ENCODE measurements at places on chromosomes 16 and 17.

GRCh38 chr16:4814542-4815173, 12.2 kb upstream of the ROGDI start:
- DNase-seq = no peak

- no peak for DNase-seq
These were observed 24.4 kb downstream of the RBL2 start for GRCh38 chr16:53458635-53459034.

DNA sequence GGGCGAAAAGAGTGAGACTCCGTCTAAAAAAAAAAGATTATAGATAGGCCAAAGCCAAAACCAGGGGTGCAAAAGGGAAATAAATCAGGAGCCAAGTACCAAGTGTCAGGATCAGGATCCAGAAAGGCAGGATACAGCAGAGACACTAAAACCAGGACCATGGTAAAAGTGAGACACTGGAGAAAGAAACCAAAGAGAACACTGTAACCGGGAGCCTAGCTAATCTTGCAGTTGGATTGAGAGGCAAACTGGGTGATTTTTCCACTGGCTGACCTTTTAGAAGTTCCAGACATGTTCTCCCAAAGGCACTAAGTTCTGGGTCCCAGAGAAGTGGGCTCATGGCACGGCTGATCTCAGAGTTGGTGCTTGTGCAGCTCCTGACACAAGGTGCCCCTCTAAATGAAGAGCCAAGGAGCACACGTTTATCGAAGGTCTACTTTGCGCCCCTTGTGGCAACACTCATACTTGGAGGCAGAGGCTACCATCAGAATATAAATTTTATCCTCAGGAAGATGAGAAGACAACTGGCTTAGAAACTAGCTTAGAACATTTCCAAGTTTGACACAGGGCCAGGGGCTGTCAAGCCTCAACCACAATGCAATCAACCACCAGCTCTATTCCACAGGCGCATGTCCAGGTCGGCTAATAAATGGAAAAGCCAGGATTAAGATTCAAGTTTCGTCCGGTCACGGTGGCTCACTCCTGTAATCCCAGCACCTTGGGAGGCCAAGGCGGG, 27.5 kb upstream of the HELZ start:
- DNase-seq = no peak

DNA sequence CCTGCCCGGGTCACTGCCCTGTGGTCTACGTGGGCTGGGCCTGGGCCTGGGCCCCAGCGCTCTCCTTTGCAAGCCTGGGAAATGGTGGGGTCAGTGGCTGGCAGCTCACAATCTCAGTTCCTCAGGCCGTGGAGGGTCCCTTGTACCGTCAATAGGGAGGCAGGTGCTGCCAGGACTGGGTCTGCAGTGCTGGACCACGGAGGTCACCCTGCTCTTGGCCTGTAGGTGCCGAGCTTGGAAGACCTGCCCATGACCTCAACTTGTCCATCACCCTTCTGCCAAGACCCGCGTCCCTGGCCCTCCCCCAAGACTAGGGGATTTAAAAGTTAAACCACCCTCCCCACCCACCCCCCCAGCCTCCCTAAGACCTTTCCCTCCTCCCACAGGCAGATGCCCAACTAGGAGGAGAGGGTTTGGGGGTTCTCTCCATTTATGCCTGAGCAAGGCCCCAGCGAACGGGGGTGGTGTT, 2.5 kb downstream of the TBX2 start:
- no peak for DNase-seq

DNA sequence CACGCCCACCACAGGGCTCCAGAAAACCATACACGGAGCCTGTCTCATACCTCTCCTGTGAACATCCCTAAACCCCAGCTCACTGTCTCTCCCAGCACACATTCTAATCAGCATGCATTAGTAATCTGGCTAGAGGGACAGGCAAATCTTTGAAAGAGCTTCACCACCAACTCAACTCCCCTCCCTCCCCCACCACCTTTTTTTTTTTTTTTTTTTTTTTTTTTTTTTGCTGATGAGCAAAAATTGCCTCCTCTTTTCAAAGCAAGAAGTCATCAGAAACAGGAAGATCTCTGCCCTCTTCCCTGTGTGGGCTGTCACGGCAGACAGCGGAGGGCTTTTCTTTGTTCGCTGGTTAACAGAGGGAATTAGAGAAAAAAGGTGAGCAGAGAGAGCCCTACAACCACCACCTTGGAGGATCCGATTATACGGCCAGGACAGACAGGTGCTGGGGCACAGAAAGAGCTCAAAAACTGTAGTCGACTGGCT, 19.9 kb downstream of the GAS7 start:
- no peak for DNase-seq

- no peak for DNase-seq
These were observed 298.1 kb downstream of the FOXL1 start for GRCh38 chr16:86876499-86876898.

DNA sequence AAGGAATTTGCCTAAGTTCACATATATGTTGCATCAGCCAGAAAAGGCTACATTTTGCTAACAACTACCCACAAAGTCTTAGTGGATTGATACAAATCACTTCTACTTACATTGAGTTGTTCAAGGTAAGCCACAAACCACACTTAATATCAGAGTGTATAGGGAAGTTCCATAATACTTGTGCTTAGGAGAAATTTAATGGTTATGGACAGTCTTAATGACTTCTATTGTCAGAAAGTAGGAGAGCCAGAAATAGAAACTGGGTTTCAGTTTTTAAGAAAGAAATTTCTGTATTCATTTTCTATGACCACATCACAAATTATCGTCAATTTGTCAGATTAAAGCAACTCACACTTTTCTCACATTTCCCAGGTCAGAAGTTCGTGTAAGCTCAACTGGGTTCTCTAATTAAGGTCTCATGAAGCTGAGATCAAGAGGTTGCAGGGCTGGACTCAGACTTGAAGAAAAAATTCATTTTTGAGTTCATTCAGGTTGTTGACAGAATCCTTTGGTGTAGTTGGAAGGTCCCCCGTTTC, 695.7 kb downstream of the CDH11 start:
- DNase-seq = no peak

DNA sequence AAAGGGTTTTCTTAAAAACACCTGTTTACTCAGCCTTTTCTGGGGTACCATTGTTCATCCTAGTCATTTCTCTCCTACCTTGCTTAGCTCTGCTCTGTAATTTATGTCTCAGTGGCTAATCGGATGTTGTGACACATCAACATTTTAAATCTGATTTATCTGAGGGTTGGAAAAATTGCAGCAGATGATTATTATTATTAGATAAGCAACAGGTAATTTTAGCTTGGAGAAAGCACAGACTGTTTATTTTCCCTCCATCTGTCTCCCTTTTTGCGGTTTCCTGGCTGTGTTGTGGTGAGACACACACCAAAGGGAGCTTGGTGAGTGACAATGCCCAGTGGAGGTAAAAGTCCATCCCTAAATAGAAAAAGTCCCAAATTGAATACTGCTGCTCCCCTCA, 389.9 kb downstream of the UTP18 start:
- no peak for DNase-seq

GRCh38 chr17:49217651-49218413, 7.3 kb downstream of the ABI3 start:
- DNase-seq = no peak

DNA sequence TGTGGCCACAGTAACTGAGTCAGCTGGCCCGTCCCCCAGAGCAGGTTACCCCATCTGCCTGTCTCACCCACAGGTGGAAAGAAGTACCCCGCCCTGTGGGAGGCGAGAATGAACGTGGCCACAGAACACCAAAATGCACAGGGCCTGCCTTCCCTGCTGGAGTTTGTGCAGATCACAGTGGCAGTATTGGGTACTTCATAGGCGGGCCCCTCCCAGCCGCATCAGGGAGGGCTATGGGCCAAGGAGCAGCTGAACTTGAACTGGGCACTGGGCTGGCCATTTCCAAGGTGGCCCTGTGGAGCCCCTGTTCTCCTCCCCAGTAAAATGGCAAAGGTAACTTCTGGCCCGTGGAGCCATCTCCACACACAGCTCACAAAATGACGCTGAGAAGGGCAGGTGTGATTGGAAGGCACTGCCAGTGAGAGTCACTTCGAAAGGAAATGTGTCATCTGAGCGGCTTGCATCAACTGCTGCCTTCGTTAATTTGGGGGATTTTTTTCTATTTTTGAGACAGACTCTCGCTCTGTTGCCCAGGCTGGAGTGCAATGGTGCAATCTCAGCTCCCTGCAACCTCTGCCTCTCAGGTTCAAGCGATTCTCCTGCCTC, 162.9 kb downstream of the ENGASE start:
- DNase-seq = no peak

DNA sequence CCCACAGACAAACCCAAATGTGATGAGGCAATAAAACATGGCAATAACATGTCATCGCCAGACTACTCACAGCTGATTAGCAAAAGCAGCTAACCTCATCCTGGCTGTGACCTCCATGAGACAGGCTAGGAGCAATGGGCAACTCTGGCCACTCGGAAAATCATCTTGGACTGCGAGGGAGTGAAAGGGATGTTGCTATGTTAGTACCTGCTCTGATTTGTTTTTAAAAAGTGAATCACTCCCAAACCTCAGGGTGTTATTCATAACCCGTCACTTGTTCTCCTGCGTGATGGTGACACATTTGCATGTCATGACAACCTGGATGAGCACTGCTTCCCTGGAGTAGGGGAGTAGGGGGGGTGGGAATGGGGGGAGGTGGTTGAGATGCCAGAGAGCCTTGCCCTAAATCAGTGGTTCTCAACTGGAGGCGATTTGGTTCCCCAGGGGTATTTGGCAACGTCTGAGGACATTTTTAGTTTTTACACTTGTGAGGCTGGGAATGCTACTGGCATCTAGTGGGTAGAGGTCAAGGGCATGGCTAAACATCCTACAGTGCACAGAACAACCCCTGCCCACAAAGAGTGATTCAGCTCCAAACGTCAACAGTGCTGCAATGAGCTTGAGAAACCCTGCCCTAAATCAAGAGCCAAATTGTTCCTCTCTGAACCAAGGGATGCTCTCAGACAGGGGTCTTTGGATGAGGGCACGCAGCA, 241.7 kb downstream of the SOX9 start:
- DNase-seq = no peak

DNA sequence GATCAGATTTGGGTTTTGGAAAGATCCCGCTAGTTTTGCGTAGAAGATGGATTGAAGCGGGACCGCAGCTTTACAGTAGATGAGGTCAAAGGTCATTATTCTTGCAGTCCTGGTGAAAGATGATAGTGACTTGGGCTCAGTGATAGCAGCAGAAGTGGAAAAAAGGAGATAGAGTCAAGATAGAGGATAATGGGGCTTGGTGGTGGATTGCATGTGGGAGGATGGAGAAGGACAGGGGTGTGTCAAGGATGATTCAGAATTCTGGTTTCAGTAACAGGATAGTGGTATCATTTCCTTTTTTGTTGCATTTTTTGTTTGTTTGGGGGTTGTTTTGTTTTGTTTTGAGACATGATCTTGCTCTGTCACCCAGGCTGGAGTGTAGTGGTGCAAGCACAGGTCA, 28.7 kb downstream of the CHD9NB start:
- DNase-seq = no peak

DNA sequence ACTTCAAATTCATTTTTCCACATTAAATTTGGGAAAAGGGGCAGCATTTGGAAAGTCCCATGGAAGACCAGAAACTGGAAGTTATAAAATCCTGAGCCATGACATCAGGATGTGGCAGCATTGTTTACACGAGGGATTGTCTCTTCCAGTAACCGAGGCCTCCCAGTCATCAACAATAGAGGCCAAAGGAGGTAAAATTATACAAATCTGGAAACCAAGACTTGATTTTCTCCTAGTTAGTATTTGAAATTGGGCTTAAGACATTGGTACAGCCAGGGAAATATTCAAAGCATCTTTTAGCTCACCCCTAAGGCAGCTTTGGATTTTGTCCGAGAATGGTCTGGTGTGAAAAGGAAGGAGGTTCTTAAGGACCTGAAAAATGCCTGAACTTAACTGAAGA, 251.6 kb upstream of the FOXF1 start:
- no peak for DNase-seq

- DNase-seq = no peak
These were observed 14.8 kb downstream of the ERN1 start for GRCh38 chr17:64115043-64115698.

GRCh38 chr17:48571024-48571818, 6.9 kb downstream of the HOXB4 start:
- DNase-seq = no peak

- DNase-seq = no peak
These were observed 7.1 kb upstream of the ORAI3 start for GRCh38 chr16:30941600-30942425.

GRCh38 chr17:43820759-43821158, 12.2 kb downstream of the MPP3 start:
- no peak for DNase-seq

DNA sequence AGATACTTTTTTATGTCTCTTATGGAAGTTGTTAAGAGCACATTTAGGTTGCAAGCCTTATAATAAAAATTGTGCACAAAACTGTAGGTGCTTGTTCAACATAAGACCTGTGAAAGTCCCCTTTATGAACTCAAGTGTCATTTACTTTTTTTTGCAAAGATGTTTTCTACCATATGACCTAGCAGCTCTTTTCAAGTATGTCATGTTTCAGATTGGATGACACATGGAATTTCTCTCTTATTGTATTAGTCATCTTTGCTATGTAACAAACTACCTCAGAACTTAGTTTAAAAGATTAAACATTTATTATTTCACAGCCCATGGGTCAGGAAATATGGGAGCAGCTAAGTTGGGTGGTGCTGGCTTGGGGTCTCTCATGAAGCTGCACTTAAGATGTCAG, 57.9 kb downstream of the PHKB start:
- no peak for DNase-seq

GRCh38 chr17:57408071-57408811, 151.9 kb downstream of the MSI2 start:
- DNase-seq = no peak

GRCh38 chr17:79355165-79355564, 255.7 kb downstream of the RBFOX3 start:
- DNase-seq = no peak

DNA sequence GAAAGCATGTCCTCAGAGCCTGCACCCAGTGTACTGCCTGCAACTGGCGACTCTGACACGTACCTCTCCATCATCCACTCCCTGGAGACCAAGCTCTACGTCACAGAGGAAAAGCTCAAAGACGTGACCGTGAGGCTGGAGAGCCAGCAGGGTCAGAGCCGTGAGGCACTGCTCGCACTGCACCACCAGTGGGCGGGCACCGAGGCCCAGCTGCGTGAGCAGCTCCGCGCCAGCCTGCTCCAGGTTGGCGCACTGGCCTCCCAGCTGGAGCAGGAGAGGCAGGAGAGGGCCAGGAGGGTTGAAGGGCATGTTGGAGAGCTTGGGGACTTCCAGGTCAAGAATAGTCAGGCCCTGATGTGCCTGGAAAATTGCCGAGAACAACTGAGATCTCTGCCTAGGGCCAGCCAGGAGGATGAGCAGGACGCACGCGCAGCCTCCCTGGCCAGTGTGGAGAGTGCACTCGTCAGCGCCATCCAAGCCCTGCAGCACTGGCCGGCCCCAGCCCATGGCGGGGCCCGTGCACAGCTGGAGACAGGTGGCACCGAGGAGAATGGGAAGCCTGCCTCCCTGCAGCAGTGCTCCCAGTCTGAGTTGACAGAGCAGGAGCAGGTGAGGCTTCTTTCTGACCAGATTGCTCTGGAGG, 40.3 kb downstream of the PLD6 start:
- DNase-seq = no peak

DNA sequence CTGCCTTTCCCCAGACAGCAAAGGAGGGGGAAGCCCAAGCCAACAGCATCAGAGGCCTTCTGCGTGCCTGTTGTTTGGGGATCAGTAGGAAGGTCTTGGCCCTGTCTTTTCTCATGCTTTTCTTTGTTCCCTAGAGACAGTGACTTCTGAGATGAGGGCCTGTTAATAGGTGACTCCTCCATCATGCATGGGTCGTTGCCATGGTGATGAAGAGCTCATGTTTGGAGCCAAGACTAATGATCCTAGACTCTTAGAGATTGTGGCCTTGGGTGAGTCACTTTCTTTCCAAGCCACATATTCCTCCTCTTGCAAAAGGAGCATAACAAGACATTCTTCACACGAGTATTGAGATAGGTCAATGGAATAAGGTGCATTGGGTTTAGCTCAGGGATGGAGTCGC, 201.1 kb upstream of the ASIC2 start:
- DNase-seq = no peak

Measured in HS-27A (cell line).